Jurkat, Clone E6-1 (cell line): ENCODE measurements at places on chromosomes 4 and X.

- no peak for DNase-seq
Measured at GRCh38 chr4:183610613-183611012, 48.4 kb downstream of the RWDD4 start.

DNA sequence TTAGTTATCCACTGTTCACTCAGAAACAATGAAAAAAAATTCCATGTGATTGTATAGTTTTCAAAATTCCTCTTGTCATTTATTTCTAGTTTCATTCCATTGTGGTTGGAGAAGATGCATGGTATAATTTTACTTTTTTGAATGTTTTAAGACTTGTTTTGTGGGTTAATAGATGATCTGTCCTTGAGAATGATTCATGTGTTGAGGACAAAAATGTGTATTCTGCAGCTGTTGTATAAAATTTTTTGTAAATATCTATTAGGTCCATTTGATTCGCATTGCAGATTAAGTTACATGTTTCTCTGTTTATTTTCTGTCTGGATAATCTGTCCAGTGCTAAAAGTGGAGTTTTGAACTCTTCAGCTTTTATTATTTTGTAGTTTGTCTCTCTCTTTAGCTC, 65.4 kb downstream of the RTL3 start:
- no peak for DNase-seq

GRCh38 chr4:794900-795725, 30.8 kb downstream of the CPLX1 start:
- no peak for DNase-seq

DNA sequence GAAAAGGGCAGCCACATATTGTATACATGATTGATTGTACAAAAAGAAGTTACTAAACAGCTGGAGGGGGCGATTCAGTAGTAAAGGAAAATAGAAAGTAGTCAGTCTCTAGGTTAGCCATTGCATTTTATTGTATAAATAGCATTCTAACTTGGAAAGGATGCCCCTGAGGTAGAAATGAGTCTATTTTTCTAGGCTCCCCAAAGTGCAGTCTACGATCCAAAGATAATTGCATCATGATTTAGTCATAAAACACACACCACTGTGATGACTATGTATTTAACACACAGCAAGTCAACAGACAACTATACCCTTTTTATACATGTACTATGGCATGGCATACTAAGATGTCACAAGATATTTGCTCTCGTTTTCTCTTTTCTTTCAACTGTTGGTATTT, 204.9 kb downstream of the APBB2 start:
- DNase-seq: no peak

GRCh38 chrX:67700602-67701001, 156.8 kb downstream of the AR start:
- DNase-seq: no peak

- DNase-seq: no peak
Measured at GRCh38 chrX:38108364-38108763, 102.0 kb downstream of the SYTL5 start.

- DNase-seq: peak; percentile 75
Measured at GRCh38 chr4:78656968-78657445, 105.4 kb downstream of the ANXA3 start.

DNA sequence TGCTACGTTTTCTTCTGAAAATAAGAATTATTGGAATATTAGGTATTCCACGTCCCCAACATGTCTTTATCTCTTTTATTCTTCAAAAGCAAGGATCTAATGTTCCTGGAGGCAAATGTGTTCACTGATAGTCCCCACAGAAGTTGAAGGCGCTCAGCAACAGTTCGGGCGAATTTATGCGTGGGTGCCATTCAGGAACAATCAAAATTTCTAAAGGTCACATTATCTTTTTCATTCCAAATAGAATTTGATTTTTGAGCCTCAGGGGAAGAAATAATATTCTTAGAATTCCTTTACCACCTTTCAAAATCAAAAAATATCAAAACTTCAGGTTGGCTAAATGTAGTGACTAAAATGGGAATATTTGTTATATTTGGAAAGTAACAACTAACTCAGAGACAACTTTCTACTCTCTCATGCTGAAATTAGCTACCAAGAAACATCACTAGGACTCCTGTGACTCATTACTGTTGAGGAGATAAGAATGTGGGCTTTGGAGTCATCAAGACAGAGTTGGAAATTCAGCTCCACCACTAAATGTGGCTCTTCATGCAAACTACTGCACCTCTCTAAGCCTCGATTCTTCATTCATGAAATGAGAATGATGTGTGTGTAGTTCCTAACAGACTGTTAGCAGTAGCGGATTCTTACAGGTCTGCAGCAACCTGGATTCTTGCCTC, 72.3 kb upstream of the KIT start:
- no peak for DNase-seq

DNA sequence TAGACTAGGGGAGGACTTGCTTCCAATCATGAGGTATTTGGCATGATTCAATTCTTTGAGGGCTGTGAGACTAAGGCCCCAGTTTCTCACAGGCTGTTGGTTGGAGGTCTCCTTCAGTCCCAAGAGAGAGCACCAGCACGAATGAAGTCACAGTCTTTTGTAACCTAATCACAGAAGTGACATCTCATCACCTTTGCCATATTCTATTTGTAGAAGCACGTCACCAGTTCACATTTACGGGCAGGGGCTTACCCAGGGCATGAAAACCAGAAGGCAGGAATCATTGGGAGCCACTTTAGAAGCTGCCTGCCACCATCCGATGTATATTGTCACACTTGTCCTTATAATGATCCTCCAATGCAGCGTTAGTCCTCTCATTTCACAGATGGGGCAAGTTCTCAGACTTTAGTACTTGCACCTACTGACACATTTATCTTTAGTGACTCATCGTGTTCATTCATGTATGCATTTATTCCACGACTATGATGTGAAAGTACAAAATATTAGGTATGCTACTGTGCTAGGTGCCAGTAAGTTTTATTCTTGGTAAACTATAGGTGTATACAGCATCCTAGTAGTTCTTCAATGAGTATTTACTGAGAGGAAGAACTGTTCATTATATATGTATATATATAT, 163.8 kb upstream of the PGRMC2 start:
- DNase-seq: no peak

DNA sequence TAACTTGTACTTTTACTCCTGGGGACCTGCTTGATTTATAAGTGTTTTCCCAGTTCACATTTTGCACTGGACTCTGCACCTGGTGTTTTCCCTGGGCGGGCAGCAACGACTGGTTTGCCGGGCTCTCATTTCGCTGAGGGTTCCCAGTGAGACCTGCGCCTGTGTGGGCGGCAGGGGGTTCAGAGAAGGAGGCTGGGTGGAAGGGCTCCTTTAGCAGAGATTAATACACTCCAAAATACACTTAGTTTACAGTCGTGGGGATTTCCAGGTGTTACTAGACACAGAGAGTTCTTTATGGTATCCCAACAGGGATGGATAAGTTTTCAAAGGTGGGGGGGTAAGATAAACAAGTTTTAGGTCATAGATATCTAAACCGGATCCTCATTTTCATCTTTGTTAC, 53.0 kb upstream of the SHISA3 start:
- DNase-seq: no peak

GRCh38 chr4:8255698-8256441, 13.7 kb upstream of the HTRA3 start:
- no peak for DNase-seq

DNA sequence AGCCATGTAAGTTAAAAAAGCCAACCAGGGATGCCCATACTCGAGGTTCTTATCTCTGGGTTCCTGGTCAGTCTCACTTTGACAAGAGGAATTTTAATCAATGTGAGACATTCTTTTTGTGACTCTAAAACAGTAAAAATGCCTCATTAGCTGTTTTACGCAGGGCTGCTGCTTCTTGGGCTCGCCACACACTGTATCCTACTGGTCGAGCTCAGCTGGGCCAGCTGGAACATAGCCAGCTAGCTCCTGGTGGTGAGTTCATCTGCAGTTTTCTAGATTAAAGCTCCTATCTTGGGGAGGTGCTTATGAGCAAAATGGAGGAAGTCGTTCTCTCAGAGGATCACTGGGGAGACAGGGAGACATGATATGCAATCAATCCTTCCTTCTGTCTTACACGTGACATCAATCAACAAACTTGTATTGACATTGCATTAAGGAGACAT, 55.9 kb upstream of the LEF1 start:
- peak; percentile 39 for DNase-seq

DNA sequence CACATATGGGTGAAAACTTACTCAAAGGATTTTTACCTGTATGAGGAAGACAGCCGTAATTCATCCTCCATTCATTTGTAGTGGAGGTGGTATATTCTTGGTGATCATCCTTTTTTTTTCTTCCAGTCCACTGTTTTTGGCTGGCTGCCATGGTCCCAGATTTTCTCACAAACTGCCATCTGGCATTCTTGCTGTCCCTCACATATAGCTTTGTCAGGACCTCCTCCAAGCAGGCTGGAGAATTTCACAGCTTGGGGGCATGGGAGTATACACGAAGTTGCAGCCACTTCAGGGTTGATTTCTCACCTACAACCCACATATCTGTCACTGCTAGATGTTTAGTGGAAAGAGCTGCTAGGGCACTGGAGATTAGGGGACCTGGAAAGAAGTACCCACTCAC, 401.0 kb downstream of the IL1RAPL1 start:
- no peak for DNase-seq

DNA sequence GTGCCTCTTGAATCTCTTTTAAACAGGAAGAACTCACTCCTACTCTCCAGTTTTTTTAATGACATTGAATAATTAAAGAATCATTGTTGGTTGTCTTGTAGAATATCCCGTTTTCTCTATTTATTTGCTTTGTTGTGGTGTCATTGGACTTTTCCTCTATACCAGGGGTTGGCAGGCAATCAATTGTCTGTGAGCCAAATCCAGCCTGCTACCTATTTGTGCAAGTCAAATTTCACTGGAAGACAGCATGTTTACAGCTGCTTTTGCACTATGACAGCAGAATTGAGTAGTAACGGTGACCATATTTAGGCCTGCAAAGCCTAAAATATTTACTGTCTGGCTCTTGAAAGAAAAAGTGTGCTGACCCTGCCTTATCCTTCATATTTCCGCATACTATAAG, 34.8 kb downstream of the POLA1 start:
- no peak for DNase-seq

- DNase-seq: no peak
Measured at GRCh38 chr4:159055833-159056232, 47.0 kb upstream of the RAPGEF2 start.

- no peak for DNase-seq
Measured at GRCh38 chr4:153238135-153238919, 34.1 kb downstream of the TRIM2 start.

- no peak for DNase-seq
Measured at GRCh38 chrX:119997570-119997969, 54.0 kb upstream of the NKAP start.

GRCh38 chr4:105140684-105141490, 5.8 kb upstream of the TET2 start:
- peak; percentile 37 for DNase-seq

DNA sequence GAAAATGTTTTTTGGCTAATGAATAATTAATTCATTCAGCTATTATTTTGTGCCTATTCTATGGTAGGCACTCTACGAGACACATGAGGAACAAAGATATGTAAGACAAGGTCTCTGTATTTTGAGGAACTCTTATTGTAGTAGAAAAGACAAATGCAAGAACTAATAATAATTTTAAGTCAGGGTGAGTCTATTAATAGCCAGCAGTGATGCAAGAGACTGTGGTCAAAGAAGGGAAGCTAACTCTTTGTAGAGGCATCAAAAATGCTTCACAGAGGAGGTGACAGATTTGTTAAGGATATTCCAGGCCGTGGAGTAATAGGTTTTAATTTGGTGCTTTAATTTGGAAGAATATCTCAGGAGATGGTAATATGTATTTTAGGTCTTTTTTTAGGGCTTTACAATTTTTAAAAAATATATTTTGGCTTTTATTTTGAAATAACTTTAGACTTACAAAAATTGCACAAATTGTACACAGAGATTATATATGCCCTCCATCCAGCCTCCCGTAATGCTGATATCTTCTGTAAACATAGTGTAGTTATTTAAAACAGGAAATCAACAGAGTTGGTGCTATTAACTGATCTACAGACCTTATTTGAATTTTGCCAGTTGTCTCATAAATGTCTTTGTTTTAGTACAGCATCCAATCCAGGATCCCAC, 48.1 kb downstream of the DCLK2 start:
- DNase-seq: no peak

GRCh38 chrX:18377796-18378195, 23.3 kb upstream of the SCML2 start:
- peak; percentile 29 for DNase-seq

- no peak for DNase-seq
Measured at GRCh38 chrX:40773188-40773587, 37.8 kb upstream of the MED14 start.

- no peak for DNase-seq
Measured at GRCh38 chr4:22315628-22316027, 200.2 kb downstream of the ADGRA3 start.

GRCh38 chrX:115067812-115068211, 50.4 kb upstream of the IL13RA2 start:
- no peak for DNase-seq

DNA sequence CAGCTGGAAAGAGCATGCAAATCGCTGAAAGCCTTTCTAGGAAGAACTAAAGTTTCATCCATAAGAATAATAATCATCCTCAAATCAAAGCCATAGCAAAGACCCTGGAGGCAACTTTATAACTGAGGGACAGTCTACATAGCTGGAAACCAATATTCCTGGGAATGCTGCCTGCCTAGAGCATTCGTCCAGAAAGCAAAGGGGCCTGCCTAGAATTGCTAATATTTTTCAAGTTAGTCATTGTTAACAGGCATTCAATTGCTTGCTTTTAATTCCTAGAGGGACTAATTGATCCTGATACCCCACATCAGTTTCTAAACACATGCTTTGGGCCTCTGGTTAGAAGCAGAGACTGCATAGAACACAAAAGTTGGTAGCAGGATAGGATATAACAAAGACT, 4.2 kb upstream of the PPARGC1A start:
- DNase-seq: no peak

- DNase-seq: no peak
Measured at GRCh38 chr4:120452536-120452935, 385.9 kb upstream of the MAD2L1 start.

GRCh38 chrX:29870608-29871007, 344.8 kb upstream of the MAGEB2 start:
- DNase-seq: no peak

DNA sequence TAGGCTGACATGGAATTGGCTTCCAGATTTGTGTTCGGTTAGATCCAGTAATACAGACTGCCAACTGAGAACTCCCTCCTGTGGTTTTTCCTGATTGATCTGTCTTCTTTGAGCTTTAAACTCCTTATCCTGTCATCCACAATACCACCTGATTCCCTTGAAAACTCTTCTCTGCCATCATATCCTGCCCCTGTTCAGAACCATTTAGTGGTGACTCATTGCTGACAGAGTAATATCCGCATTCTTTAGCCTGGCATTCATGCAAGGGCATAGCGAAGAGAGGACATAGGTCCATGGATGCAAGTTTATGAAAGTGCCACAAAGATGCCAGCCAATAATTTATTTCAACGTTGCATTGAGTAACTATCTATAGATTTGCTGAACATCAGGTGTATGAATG, 76.6 kb downstream of the ITIH6 start:
- DNase-seq: no peak
